Right atrium auricular region (tissue), 2 donors: ENCODE measurements at places on chromosomes 16 and 17. TPM values are rescaled to one million over a fixed set of nuclear protein-coding genes. Genes with fewer than 3 reads are reported as not detected.

DNA sequence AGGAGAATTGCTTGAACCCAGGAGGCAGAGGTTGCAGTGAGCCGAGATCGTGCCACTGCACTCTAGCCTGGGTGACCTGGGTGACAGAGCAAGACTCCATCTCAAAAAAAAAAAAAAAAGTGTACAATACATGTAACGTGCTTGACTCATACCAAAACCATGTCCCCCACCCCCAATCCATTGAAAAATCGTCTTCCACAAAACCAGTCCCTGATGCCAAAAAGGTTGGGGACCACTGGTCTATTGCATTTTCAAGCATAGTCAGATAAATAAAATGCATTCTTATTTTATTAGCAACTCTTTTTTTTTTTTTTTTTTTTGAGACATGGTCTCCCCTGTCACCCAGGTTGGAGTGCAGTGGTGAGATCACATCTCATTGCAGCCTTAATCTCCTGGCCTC lies 52.1 kb downstream of the COPRS start:
- H3K27ac ChIP-seq: no peak overlapping the region
- H3K27me3 ChIP-seq: no peaks in the 10 kb centered on the region
- no peak for DNase-seq
- H3K4me3 ChIP-seq: no peak overlapping the region
- no peaks in the 10 kb centered on the region for H3K4me1 ChIP-seq

DNA sequence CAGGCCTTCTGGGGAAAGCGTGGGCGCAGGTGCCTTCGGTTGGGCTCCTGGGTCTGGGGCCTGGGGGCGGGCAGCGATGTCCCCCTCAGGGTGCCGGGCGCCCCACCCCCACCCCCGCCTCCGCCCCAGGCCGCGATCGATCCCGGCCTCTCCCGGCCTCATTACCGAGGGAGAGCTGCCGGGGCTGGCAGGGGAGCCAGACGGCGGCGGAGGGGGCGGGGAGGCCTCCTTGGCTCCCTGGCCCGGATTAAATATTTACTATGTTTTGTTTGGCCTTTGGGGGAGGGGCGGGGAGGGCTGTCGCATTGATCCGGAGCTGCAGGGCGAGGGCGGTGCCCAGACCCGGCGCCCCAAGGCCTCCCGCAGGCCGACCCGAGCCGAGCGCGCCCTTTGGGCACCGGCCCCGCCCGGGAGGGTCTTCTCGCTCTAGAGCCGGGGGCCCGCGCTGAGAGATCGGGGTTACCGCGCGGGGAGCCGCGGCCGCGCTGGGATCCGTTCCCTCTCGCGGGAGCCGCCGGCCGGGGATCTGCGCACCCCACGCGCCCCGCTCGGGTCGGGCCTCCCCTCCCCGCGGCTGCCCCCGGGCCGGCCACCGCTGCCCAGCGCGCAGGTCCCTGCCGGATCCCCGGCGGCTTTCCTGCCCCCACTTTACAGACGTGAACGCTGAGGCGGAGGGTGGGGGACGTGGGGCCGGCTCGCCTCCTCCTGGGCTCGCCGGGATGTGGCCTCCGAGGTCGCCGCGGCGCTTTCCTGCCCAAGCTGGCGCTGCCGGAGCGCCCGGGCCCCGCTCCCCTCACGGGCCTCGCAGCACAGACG lies 27.0 kb downstream of the RTN4RL1 start:
- H3K4me3 ChIP-seq: peak overlapping the region; percentile 32
- peaks cover 46% of the 10 kb centered on the region for H3K4me1 ChIP-seq
- peak overlapping the region; percentile 87 for H3K27ac ChIP-seq
- H3K27me3 ChIP-seq: no peaks in the 10 kb centered on the region
- no peak for DNase-seq

- no peaks in the 10 kb centered on the region for H3K4me1 ChIP-seq
- no peaks in the 10 kb centered on the region for H3K36me3 ChIP-seq
- H3K4me3 ChIP-seq: no peak overlapping the region
- H3K27ac ChIP-seq: no peak overlapping the region
- H3K27me3 ChIP-seq: no peaks in the 10 kb centered on the region
Observed at GRCh38 chr16:48121276-48121675, 34.5 kb downstream of the ABCC12 start.

DNA sequence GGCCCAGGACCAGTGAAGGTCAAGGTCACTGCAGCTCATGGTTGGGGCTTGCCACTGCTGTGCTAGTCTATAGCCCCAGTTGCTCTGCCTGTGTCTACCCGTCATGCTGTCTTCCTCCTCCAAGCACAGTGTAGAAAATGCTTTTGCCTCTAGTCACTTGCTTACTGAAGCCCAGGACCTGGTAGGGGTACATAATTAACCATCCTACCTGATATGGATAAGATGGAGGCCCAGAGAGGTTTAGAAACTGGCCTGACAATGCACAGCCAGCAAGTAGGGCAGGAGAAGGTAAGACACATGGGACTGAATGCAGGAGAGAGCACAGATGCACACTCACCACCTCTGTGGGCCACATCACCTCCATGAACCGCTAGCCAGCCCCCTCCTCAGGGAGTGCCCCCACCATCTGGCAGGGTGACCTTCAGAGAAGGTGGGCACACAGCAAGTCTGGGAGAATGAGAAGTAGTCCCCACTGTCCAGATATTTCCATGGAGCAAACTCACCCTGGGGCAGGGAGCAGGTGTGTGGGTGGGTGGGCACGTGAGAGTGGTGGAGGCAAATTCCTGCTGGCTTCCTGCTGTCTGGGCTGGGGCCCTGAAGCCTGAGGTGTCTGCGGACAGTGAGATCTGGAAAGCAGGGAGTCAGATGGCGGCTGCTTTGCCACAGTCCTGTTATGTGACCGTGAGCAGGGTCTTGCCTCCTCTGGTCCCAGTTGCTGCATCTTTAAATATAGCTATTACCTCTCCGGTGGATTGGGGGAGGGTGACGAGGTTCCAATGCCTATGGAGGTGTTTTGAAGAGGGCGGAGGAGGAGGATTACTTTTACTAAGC lies 1.0 kb downstream of the CX3CL1 start:
- H3K27ac ChIP-seq: peak overlapping the region; percentile 86
- no peaks in the 10 kb centered on the region for H3K36me3 ChIP-seq
- peak overlapping the region; percentile 58 for H3K4me3 ChIP-seq
- no peaks in the 10 kb centered on the region for H3K27me3 ChIP-seq

- no peaks in the 10 kb centered on the region for H3K27me3 ChIP-seq
- H3K4me3 ChIP-seq: no peak overlapping the region
- H3K27ac ChIP-seq: no peak overlapping the region
- H3K36me3 ChIP-seq: no peaks in the 10 kb centered on the region
Observed at GRCh38 chr16:23907903-23908302, 72.1 kb downstream of the PRKCB start.

GRCh38 chr16:47907109-47907508 lies 248.7 kb downstream of the ABCC12 start:
- H3K27ac ChIP-seq: no peak overlapping the region
- DNase-seq: no peak
- H3K36me3 ChIP-seq: no peaks in the 10 kb centered on the region
- H3K4me3 ChIP-seq: no peak overlapping the region
- H3K4me1 ChIP-seq: no peaks in the 10 kb centered on the region

GRCh38 chr17:542943-543342 lies 171.7 kb downstream of the VPS53 start:
- no peaks in the 10 kb centered on the region for H3K27me3 ChIP-seq
- H3K36me3 ChIP-seq: no peaks in the 10 kb centered on the region
- DNase-seq: no peak
- no peak overlapping the region for H3K27ac ChIP-seq
- peaks cover 2% of the 10 kb centered on the region for H3K4me1 ChIP-seq

GRCh38 chr16:66690106-66690847 lies 6.3 kb downstream of the CMTM4 start:
- no peak overlapping the region for H3K27ac ChIP-seq
- no peaks in the 10 kb centered on the region for H3K27me3 ChIP-seq
- H3K36me3 ChIP-seq: no peaks in the 10 kb centered on the region
- H3K4me3 ChIP-seq: no peak overlapping the region

- no peak for DNase-seq
- H3K4me1 ChIP-seq: no peaks in the 10 kb centered on the region
- no peak overlapping the region for H3K27ac ChIP-seq
- H3K27me3 ChIP-seq: no peaks in the 10 kb centered on the region
- H3K4me3 ChIP-seq: no peak overlapping the region
- no peaks in the 10 kb centered on the region for H3K36me3 ChIP-seq
Observed at GRCh38 chr16:60405286-60405685, 1631.0 kb downstream of the CDH8 start.

DNA sequence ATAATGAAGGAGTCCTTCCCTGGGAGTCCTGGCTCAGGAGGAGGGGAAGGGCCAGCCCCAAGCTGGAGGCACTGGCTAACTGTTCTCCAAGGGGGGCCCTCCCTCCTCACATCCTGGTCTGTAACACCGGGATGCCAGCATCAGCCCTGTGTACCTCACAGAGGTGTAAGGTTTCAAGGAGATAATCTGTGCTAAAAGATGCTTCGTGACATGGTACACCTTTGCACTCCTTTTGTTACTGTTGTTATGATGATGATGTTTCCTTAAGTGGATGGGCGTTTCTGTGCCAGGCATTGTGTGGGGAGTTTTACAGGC lies 236.7 kb upstream of the TNRC6C start:
- no peaks in the 10 kb centered on the region for H3K36me3 ChIP-seq
- no peak for DNase-seq
- H3K4me3 ChIP-seq: no peak overlapping the region
- H3K4me1 ChIP-seq: peaks cover 11% of the 10 kb centered on the region

- H3K4me1 ChIP-seq: no peaks in the 10 kb centered on the region
- no peak overlapping the region for H3K4me3 ChIP-seq
- no peaks in the 10 kb centered on the region for H3K36me3 ChIP-seq
- no peaks in the 10 kb centered on the region for H3K27me3 ChIP-seq
Observed at GRCh38 chr17:58447039-58447975, 30.0 kb upstream of the RNF43 start.

GRCh38 chr17:73571511-73572130 lies 72.6 kb downstream of the SDK2 start:
- H3K27me3 ChIP-seq: no peaks in the 10 kb centered on the region
- H3K36me3 ChIP-seq: no peaks in the 10 kb centered on the region
- no peak overlapping the region for H3K27ac ChIP-seq

DNA sequence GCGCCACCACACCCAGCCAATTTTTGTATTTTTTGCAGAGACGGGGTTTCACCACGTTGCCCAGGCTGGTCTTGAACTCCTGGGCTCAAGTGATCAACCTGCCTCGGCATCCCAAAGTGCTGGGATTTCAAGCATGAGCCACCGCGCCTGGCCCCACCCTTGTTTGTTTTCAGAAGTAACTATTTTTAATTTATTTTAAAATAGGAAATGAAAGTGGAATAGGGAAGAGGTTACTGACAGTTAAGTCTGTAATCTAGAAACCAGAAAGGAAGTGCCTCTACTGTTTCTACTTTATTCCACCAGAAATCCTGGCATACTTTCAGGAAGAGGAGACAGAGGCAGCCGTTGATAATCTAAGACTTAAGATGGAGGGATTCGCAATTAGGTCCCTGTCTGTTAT lies 225.6 kb downstream of the TANC2 start:
- no peak overlapping the region for H3K27ac ChIP-seq
- no peaks in the 10 kb centered on the region for H3K4me1 ChIP-seq
- no peaks in the 10 kb centered on the region for H3K36me3 ChIP-seq
- no peak for DNase-seq
- no peak overlapping the region for H3K4me3 ChIP-seq

DNA sequence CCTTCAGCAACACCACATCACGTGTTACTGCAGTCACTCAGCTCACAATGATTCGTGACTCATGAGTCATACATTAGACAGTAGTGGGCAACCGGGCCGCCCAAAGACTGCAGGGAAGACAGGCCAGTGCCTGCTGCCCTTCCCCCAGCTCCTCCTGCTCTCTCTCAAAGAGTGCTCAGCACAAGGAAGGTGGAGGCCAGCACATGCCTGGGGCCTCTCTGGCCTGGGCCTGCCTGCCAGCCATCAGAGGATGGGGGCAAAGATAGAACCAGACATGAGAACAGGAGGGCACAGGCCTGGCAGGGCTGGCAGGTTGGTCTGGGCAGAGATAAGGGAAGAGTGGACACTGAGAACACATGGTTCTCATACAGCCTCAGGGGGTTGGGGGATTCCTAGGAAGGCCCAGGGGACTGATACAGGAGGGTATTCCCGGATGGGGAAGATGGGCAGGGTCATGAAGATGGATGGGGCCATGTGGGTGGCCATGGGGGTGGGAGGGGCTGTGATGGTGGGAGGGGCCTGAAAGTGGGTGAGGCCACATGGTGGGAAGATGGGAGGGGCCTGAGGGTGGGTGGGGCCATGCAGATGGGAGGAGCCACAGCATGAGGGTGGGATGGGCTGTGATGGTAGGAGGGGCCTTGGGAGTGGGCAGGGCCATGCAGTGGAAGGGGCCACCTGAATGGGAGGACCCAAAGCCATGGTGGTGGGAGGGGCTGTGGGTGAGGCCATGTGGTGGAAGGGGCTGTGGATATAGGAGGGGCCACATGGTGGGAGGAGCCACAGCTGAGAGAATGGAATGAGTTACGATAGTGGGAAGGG lies 29.0 kb downstream of the KATNB1 start:
- H3K4me3 ChIP-seq: no peak overlapping the region
- no peak for DNase-seq
- no peak overlapping the region for H3K27ac ChIP-seq
- H3K4me1 ChIP-seq: no peaks in the 10 kb centered on the region
- peaks cover 77% of the 10 kb centered on the region for H3K36me3 ChIP-seq

DNA sequence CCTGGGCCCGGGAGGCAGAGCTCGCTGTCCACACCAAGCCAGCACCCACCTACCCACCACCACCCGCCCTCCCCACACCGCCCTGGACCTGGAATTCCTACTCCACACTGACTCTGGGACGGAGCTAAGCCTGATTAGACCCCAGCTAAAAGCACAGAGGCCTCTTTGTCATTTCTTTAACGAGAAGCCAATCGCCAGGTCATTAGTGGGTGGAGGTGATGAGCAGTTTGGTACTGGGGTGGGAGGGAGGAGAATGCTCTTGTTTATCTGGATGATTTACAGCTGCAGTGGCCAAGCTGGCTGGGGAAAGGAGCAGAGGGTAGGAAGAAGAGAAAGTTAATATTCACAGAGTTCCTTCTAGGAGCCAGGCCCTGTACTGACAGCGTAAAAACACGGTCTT lies 6.0 kb upstream of the BHLHA9 start:
- H3K27ac ChIP-seq: no peak overlapping the region
- H3K27me3 ChIP-seq: no peaks in the 10 kb centered on the region
- no peaks in the 10 kb centered on the region for H3K36me3 ChIP-seq
- H3K4me1 ChIP-seq: no peaks in the 10 kb centered on the region

GRCh38 chr17:27873746-27874145 lies 19.4 kb downstream of the LYRM9 start:
- no peaks in the 10 kb centered on the region for H3K4me1 ChIP-seq
- no peaks in the 10 kb centered on the region for H3K36me3 ChIP-seq
- no peaks in the 10 kb centered on the region for H3K27me3 ChIP-seq

- H3K27me3 ChIP-seq: no peaks in the 10 kb centered on the region
- H3K27ac ChIP-seq: no peak overlapping the region
- no peak overlapping the region for H3K4me3 ChIP-seq
- no peaks in the 10 kb centered on the region for H3K36me3 ChIP-seq
Observed at GRCh38 chr17:9532715-9533114, 42.9 kb downstream of the STX8 start.

VAT1L gene
- total RNA-seq: 10.3 TPM

CENPX gene
- total RNA-seq: 47.6 TPM

SCGB1C2 gene
- not detected for total RNA-seq

SALL1 gene
- total RNA-seq: 1.3 TPM

NOG gene
- total RNA-seq: not detected

TMEM114 gene
- total RNA-seq: not detected

TNFRSF13B gene
- total RNA-seq: not detected

TMIGD1 gene
- total RNA-seq: not detected

CNP gene
- total RNA-seq: 23.1 TPM

ENPP7 gene
- total RNA-seq: not detected

SHPK gene
- 4.2 TPM for total RNA-seq
